ENCODE measurements at places on chromosomes 1 and 21.
A peak's percentile ranks its signal among the peaks of the same experiment; 100 is the strongest.

GRCh38 chr1:168509875-168510791 lies 33.7 kb downstream of the XCL2 start:
- DNase-seq: no peak

GRCh38 chr21:38982096-38982495 lies 176.4 kb downstream of the ETS2 start:
- no peak for DNase-seq

- DNase-seq: no peak
These were observed 7.9 kb downstream of the ACOT7 start for GRCh38 chr1:6385488-6386191.

DNA sequence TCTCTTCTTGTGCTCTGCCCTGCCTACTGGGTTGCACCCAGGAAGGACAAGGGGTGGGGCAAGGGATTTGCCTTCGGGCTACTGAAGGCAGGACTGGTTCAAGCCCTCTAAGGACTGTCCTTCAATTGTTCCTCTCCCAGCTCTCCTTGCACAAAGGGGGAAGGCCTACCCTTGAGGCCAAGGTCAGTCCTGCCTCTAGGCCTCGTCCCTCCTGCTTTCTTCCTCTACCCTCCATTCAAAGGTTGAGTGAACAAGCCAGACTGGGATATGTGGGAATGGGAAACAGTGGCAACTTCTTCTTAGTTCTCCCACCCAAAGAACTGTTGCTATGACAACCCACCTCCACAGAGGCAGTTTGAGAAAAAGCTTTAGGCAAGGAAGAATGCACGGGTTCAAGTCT lies 2.7 kb downstream of the LURAP1 start:
- no peak for DNase-seq

DNA sequence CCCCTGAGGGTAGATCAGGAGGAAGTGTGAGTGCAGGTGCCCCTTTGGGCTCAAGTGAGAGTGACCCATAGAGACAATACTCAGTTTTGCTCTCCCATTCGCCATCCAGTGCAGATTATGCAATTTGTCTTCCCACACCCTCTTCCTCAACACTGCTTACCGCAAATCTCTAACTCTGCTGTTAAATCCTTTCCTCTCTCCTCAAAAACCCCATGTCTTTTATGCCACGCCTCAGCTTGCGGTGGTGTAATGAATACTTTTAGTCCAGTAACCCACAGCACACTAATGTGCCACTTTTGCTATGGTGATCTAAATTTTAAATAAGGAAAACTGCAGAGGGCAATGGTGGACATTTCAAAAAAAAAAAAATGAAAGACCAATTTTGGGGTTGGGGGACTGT lies 57.7 kb downstream of the PRRX1 start:
- DNase-seq: no peak

GRCh38 chr21:40194185-40194980 lies 327.1 kb downstream of the PCP4 start:
- no peak for DNase-seq

- no peak for DNase-seq
These were observed 71.6 kb upstream of the PDC start for GRCh38 chr1:186532466-186532865.

GRCh38 chr1:77899647-77900320 lies 11.4 kb downstream of the NEXN start:
- DNase-seq: no peak

DNA sequence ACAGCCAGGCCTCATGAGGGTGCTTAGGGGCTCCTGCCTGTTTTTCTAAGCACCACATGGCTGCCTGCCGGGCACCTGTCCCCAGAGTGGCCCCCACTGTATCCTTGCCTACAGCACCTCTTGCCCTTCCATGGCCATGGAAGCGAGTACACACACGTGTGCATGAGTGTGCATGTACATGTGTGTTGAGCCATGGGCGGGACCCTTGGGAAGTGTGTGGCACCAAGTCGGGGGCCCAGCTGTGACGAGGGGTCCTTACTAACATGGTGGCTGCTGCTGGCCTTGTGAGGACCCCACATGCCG lies 25.8 kb downstream of the KRTAP10-1 start:
- no peak for DNase-seq

DNA sequence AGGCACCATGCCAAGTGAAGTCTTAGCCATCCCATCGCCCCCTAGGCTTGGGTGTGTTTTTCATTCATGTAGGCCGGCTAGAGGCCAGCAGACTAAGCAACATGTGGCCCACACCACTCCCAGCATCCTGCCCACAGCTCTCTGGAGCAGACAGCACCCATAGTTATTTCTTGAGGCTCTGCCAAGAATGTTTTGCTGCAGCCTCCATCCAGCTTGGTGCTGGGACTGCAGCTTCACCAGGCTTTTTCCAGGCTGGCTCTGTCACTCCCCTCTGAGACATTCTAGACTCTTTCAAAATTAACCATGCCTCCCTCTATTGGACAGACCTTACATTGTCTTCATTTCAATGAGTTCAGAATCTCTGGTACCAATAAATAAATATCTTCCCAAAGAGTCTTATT lies 104.2 kb downstream of the DUSP10 start:
- no peak for DNase-seq

DNA sequence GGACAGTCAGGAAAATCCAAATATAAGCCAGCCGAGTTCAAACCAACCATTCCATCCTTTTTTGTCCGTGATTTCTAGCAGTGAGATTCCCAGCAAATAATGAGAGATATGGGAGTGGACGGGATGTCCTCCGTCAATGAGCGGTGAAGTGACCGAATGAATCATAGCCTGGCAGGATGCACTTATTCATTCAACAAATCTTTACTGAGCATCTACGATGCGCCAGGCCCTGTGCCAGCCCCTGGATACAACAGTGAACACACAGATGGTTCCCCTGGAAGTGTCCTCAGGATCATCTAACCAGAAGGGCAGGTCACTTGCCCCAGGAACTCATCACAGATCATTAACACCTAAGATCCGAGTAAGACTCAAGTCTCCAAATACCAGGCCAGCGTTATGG lies 8.2 kb upstream of the PLEKHA6 start:
- no peak for DNase-seq

DNA sequence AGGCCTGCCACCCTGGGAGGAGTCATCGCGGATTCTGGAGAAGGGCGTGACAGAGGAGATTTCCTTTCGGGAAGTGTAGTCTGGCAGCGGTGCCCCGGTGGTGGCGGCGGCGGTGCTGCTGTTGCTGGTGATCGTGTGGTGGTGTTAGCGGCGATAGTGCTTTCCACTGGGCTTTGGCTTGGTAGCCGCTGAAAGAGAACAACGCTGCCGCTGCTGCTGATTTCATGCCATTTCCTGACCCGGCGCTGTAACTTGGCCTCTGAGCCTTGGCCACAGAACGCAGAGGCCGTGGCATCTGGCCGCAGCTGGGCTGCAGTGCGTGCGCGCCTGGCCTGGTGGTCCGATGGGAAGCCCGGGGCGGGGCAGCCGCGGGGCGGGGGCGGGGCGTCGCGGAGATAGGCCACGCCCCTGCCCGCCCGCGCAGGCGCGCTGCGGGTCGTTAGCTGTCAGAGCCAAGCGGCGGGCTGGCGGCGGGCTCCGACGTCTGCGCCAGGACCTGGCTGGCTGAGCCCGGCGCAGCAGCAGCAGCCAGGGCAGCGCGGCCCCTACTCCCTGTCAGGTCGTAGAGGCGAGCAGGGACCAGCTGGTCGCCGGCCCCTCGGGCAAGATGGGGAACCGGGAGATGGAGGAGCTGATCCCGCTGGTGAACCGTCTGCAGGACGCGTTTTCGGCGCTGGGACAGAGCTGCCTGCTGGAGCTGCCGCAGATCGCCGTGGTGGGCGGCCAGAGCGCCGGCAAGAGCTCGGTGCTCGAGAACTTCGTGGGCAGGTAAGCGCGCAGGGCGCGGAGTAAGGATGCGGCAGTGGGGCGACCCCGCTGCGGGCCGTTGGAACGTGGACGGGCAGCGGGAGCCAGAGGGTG lies at the start of gene DNM3:
TSS of gene DNM3 (plus strand) at position 449 of the 861 bp plus-strand sequence. CDS start at position 608, 159 bp downstream.
- DNase-seq: peak; percentile 76

DNA sequence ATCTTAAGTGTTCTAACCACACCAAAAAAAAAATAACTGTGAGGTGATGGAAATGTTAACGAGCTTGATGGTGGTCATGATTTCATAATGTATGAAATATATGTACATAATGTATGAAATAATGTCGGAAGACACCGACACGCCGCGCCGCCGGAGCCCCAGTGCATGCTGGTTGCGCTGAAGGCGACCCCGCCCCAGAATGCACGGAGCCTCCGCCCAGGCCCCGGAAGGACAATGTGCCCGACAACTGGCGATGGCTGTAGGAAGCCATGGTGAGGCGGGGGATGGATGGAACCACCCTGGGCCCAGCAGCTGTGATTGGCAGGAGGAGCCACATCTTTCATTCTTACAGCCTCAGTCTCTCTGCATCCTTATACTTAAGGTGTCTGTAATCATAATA lies 7.4 kb downstream of the OR2T10 start:
- no peak for DNase-seq

GRCh38 chr1:26189751-26190275 lies 589 bp upstream of the CATSPER4 start:
- no peak for DNase-seq

GRCh38 chr1:230599926-230600656 lies 42.2 kb upstream of the COG2 start:
- no peak for DNase-seq

DNA sequence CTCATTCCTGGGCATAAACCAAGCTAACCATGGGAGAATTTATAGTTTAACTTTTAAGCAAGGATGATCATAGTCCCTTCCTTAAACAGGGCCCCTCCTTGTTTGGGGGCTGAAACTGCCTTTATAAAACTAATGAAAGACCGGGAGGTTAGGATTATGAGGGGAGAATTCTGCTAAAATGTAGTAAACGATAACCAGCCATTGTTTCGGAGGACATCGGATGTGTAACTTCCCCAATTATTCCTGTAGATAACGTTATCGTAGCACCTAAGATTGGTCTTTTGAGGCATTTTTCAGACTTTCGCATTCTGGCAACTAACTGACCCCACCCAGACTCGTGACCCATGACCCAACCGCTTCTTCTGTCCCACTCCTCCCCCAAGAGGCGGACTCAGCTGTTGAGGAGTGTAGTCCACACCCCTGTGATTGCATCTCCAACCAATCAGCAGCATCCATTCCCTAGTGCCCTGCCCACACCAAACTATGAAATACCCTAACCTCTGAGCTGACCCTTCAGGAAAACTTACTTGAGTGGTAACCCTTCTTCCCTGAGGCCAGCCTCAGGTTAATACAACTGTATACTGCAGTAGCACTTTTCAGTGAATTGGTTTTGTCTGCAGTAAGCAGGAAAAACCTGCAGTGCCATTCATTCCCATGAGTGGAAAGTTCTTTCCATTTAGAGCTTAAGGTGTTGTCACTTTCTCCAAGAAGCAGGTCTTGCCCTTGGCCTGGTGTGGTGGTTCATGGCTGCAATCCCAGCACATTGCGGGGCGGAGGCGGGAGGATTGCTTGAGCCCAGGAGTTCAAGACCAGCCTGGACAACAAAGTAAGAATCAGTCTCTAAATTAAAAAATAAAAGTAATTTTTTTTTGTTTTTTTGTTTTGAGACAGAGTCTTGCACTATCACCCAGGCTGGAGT lies 823 bp upstream of the SYF2 start:
- DNase-seq: peak; percentile 17

GRCh38 chr1:167520711-167521206 lies 2.4 kb upstream of the CD247 start:
- no peak for DNase-seq

DNA sequence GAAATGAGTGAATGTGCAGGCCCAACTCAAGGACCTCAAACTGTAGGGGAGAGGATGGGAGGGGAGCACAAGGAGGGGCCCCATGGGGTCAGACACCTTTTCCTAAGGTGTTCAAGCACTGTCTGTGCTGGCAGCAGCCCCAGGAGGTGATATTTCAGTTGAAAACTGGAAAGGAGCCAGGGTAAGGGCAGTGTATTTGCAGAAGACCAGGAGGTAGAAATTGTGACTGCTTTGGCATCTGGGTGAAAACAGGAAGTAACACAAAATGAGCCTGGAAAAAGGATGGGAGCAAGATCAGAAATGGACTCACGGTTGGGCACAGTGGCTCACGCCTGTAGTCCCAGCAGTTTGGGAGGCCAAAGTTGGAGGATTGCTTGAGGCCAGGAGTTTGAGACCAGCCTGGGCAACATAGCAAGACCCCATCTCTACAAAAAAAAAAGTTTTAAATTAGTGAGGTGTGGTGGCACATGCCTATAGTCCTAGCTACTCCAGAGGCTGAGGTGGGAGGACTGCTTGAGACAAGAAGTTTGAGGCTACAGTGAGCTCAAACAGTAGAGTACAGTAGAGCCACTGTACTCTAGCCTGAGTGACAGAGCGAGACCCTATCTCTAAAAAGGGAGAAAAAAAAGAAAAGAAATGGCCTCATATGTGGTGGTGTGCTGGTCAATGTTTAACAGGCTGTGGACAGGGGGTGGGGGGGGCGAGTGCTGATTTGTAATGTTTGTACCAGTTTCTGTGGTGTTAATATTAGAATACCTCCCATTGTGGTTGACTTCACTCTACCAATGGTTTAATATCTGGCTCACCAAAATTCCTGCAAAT lies 76.2 kb upstream of the ANGPTL1 start:
- DNase-seq: no peak

GRCh38 chr1:225707824-225708223 lies 54.9 kb upstream of the ENAH start:
- DNase-seq: no peak

DNA sequence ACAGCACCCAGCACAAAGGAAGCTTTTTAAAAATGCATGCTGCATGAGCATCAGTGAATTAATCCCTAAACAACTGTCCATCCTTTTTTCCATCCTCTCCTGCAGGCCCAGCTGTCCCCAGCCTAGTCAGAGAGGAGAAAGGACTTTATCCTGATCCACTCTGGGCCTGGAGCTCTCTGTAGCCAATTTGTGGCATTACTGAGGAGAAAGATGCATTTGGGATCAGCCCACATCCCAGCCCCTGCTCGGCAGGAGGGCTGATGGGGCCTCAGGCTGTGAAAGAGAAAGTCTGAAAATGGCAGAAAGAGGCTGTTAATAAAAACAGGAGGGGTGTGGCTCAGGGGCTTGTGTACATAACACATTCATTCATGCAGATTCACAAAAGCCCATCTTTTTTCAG lies 37.5 kb upstream of the ATP2B4 start:
- DNase-seq: no peak

GRCh38 chr1:17359808-17360207 lies 12.2 kb upstream of the PADI6 start:
- no peak for DNase-seq

DNA sequence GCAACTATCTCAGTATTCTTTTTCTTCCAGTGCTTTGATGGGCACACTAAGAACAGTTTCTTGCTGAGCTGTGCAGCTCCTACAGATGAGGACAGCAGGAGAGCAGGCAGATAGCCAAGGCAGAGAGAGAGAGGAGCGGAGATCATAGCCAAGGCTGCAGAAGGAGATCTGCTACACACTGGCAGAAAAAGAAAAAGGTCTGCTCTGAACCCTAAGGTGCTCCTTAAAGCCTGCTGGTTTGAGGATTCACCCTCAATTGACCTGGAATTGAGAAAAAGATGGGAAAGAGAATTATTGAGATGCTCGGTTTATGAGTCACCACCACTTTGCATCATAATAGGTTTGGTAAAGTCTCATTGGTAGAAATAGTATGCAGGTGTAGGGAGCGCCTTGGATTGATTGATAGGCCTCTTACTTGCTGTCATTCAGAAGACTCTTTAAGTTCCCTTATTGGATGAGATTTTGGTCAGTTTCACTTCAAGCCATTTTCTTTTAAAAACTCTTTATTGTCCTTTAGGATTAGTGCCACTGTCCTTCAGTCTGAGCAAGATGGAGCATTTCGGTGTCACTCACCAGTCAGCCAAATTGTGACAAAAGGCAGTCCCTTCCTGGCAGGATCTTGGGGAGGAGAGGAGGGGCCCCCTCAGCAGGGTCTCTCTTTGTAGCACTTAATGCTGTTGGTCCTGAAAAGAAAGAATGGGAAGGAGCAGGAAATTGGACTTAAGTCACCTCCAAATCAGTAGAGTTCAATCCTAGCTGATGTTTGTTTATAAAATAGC lies 685.0 kb downstream of the ADGRL2 start:
- no peak for DNase-seq

Measured in stimulated activated CD8-positive, alpha-beta memory T cell treated with anti-CD3 and anti-CD28 coated beads, Interleukin-12 subunit alpha, Interleukin-12 subunit beta, amount 100 ng/mL, for 4 hours (primary cell).